T-helper 17 cell (primary cell): ENCODE measurements at places on chromosomes 1 and 21. TPM values are rescaled to one million over a fixed set of nuclear protein-coding genes. Genes with fewer than 3 reads are reported as not detected.

IL20 gene
- total RNA-seq: not detected

TCHH gene
- total RNA-seq: not detected

AHDC1 gene
- 15.9 TPM for total RNA-seq

IL12RB2 gene
- 3.4 TPM for total RNA-seq

AADACL3 gene
- not detected for total RNA-seq

GFI1 gene
- 18.8 TPM for total RNA-seq

SPRR3 gene
- not detected for total RNA-seq

CA14 gene
- total RNA-seq: not detected

WDR64 gene
- 0.35 TPM for total RNA-seq

ITLN2 gene
- total RNA-seq: not detected

FCRL2 gene
- 0.44 TPM for total RNA-seq

OR10J1 gene
- not detected for total RNA-seq

SLAMF8 gene
- total RNA-seq: not detected

MRPL24 gene
- total RNA-seq: 18.7 TPM

KCNH1 gene
- total RNA-seq: not detected
